ENCODE measurements at places on chromosomes 5 and 9.
A peak's percentile ranks its signal among the peaks of the same experiment; 100 is the strongest.

DNA sequence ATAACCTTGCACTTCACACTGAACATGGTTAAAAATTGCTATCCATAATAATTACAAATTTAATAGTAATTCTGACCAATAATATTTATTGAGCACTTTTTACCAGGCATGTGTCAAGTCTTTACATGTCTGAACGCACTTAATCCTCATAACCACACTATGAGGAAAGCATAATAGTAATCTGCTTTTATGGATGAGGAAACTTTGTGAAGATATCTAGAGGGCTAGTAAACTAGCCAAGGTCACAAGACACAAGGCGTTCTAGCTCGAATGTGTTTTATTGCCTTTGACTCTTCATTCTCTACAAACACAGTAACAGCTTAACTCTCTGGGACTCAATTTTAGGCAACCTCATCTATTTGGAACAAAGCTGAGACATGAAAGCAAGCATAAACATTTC is 205.1 kb downstream of the ARHGEF28 start:
- no peak for DNase-seq

- DNase-seq, result no peak
Measured at GRCh38 chr5:103126557-103126956, 6.5 kb downstream of the PPIP5K2 start.

DNA sequence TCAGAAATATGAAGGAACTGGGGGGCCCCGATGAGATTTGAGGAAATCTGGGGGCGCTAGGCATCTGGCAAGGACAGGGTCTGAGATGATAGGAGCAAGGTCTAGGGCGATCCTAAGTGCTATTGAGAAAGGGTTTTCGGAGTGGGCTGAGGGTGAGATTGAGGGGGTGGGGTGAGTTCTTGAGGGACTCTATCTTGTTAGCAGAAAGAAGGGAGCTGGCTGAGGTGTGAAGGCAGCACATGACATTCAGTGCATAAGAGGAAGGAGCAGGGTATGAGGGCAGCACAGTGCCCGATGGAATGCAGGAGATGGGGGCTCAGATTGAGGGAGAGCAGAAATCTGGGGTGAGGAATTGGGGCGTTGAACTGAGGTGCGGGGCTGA is 640 bp downstream of the TRIM32 start:
- DNase-seq, result peak; percentile 54

DNA sequence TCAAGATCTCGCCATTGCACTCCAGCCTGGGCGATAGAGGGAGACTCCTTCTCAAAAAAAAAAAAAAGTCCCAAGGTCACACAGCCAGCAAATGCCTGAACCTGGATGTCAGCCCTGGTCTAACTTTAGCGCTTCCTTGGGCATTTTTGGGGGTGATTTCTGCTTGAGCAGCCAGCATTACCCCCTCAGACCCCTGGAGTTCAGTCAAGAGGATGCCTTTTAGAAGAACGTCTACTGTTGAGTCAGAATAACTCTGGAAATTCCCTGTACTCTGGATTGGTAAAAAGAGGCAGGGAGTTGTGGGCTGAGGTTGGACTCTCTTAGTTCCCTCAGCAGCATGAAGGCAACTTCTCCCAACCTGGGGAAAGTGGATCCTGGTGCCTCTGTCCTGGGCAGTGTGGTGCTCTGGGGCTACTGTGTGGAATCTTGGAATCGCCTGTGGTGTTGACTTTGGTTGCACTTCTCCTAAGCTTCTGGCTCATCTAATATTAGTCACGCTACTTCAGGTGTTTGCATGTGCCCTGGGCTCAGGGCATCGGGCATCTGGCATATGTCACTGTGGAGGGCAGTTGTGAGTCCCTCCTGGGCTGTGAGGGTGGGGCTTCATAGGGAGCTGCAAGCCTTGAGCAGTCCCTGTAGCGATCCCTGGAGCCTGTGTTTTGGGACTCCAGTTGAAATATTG is 32.2 kb downstream of the STXBP1 start:
- DNase-seq, result no peak

GRCh38 chr9:69671311-69671878 is 776 bp downstream of the APBA1 start:
- peak; percentile 64 for DNase-seq

GRCh38 chr9:100408546-100409175 is 18.3 kb upstream of the MSANTD3 start:
- DNase-seq, result no peak

DNA sequence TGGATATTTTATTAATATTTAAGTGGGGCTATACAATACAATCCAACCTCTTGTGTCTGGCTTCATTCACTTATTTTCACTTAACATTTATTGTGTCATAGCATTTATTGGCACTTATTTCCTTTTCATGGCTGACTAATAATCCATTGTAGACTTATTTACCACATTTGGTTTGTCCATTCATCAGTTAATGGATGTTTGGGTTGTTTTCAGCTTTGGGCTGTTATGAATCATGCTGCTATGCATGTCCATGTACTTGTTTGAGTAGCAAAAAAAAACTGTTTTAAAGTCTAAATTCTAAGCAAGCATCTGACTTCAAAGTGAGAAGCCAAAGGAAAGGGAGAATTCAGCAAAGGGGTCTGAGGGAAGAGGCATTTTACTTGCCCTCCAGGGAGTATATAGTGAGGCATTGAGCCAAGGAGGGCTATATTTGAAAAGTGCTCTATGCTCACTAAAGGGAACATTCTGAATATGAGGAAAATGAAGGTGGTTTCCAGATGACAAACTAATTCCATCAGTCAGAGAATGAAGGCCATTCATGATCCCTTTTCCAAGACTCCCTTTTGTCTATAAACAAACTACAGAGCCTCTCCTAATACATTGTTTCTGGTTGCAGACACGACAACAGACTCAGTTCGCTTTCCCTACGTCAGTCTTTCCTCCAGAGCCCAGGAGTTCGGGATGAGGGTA is 532.8 kb upstream of the KLF4 start:
- no peak for DNase-seq

GRCh38 chr9:3262826-3263529 is 262.8 kb downstream of the RFX3 start:
- no peak for DNase-seq

DNA sequence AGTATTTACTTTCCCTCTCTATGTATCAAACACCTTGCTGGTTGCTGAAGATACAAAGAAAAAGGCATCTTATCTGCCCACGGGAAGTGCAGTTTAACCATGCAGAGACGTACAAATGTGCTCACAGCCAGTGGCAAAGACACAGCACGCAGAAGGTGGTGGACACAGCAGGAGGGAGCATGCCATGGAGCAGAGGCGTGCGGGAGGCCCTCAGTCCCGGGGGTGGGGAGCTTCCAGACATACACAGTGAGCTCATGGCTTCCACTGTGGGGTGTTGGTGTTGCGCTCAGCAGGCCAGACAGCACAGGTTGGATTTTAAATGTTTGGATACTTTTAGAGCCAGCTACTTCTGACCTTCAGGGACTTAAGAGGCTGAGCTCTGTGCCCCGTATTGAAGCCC is 8.8 kb upstream of the BARX1 start:
- DNase-seq, result no peak

DNA sequence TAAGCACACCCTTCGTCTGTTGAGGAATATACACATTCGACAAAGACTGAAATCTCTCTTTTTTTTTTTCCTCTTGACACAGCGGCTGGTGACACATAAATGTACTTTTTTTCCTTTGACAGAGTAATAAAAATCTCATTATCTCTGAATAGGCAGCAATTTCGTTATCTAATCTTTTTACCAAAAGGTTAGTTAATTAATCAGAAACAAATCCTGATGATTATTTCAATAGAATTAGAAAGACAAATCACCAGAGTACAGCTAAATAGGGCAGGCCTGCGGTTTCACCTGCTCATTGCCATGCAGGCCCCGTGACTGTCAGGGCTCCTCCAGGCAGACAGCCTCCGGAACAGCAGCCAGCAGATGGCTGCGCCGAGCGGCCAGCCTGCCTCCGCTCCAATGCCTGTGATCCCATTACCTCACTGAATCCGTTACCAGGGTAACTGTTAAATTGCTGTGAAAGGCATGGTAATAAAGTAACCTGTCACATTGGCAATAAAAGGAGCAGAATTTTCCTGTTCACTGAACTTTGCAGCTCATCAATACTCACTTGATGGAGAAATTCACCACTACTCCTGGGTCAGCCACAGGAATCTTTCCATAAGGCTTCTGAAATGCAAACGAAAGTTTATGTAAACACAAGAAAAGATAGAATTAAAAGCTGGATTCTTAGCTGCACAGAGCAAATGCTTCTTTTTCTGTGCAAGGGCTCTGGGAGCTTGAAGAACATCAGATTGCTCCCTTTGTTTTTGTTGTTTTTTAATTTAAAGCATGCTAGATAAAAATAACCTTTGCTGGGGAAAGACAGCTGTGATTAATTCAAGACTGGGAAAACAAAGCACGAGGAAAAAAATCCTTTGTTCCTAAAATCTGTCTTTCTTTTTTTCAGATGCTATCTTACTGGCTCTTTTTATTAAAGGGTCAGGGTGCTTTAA is 666.4 kb upstream of the ZNF608 start:
- DNase-seq, result peak; percentile 98

GRCh38 chr5:142426129-142427014 is 101.6 kb upstream of the SPRY4 start:
- peak; percentile 89 for DNase-seq

DNA sequence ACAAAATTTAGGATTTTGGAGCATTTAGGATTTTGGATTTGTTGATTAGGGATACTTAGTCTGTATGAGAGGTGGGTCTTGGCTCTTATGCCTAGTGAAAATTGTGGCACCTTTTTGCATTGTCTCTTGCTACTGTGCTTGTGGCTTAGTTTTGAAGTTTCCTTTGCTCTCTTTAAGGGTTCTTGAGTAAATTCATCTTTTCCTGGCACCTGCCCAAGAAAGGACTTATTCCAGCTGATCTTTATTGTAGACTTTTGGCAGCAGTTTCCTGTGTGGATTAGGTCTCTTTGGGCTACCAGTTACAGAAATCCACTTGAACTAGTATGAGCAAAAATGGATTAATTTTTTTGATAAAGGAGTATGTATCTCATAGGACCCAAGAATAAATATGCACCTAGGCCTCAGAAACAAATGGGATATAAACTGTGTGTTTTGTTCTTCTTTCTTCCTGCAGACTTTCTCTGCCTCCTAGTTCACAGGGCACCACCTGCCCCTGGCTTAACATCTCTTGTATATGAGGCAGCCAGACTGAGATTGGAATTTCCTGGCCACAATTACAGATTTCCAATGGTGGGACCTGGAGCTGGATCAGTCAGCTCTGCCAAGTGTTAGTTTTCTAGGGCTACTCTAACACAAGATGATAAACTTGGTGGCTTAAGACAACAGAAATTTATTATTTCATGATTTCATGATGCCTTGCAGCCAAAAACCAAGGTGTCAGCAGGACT is 44.6 kb downstream of the FOCAD start:
- DNase-seq, result no peak

- DNase-seq, result no peak
Measured at GRCh38 chr9:86707932-86708510, 239.3 kb downstream of the GAS1 start.

DNA sequence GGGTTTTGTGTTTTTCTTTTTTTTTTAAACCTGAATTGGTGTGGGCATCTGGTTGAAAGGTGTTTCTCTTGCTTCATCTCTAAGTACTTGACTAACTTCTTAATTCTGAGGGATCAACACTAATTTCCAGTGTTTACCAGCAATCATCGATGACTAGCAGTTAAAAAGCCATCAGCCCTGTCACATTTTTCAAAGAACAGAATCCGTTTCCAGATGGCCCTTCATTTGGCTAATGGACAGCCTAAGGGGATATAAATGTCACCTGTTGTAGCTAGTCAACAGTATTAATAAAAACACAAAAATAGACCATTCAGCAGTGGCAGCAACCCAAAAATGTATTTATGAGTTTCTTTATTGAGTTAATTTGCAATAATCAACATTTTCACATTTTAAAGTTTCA is 1076.5 kb downstream of the MAT2B start:
- DNase-seq, result no peak

- peak; percentile 44 for DNase-seq
Measured at GRCh38 chr9:136974817-136975535, 2.3 kb upstream of the PTGDS start.

DNA sequence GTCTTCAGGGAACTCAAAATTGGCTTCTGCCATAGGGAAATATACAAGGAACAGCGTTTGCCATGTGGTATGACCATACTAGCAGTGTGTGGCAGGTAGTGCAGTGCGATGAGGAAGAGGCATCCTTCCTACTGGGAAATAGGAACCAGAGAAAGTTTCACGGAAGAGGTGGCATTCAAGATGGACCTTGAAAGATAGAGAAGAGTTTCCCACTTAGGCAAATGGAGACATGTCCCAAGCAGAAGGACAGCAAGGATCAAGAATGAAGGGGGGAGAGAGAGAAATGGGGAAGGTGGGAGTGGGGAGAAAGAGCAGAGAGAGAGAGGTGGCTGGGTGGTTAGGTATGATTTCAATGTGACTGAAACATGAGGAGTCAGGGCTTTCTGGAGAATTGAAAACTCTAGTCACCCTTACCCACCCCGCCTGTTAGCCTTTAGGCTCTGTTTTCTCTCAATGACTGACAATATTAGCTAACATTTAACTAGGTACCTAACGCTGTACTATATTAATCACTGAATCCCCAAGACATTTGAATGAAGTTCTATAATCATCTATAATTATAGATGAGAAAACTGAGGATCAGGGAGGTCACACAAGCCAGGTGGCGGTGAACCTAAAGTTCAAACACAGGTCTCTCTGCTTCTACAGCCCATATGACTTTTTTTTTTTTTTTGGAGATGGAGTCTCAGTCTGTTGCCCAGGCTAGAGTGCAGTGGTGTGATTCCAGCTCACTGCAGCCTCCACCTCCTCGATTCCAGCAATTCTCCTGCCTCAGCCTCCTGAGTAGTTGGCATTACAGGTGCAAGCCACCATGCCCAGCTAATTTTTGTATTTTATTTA is 171.3 kb downstream of the NR3C1 start:
- DNase-seq, result no peak

GRCh38 chr5:178108966-178109365 is 4.4 kb upstream of the N4BP3 start:
- DNase-seq, result no peak

DNA sequence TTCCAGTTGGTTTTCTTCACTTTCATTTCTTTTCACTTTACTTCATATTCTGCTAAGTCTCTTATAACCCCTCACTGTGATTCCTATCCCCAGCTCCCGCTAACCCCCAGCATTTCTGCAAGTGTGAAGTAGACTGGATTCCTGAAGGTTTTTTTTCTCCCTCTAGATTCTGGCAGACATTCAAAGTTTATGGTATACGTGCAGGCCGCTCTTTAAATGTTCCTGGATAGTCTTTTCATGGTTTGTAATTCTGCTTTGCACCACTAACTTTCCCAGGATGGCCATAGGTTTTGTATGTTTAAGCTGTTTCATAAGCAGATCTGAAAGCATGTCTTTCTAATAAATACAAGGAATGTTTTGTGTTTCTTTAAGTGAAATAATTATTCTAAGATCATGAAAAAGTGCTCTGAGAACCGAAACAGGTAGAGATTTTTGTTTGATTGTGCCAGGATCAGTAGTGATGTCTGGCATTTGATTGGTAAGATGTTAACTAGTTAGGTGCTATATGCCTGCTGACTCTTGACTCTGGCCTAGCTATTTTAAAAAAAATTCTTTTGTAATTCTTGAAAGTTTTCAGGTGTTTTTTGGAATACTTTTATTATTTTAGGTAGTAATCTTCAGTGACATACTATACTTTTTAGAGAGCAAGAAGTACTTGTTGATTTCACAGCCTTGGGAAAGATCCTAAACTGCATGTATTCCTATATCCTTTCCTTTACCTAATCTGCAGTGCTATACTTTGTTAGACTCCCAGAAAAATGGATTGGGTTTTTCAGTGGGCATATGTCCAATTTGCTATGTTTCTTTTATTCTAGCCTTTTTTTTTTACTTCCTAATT is 29.7 kb downstream of the CNOT6 start:
- no peak for DNase-seq

GRCh38 chr9:13809401-13809800 is 504.5 kb downstream of the NFIB start:
- DNase-seq, result no peak
